ENCODE measurements at places on chromosomes 1 and 21.

DNA sequence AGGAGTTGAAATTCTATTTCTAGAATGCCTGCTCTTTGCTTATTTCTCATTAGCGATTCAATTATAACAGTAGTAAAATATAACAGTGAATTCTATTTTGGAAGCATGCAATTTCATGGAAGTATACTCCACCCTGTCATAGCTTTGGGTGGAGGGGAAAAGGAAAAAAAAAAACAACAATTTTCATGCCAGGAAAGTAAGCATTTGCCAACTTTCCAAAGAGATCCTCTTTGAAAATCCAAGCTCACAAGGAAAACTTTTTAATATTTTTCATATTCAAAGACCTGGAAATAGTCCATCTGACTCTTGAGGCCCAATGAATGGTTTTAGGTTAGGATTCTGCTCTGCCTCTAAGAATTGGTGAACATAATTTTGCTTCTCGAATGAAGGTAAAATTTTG, 134.5 kb downstream of the PTPN14 start:
- DNase-seq, result no peak

- no peak for DNase-seq
These were observed 1655.4 kb downstream of the BRINP3 start for GRCh38 chr1:188822248-188822647.

DNA sequence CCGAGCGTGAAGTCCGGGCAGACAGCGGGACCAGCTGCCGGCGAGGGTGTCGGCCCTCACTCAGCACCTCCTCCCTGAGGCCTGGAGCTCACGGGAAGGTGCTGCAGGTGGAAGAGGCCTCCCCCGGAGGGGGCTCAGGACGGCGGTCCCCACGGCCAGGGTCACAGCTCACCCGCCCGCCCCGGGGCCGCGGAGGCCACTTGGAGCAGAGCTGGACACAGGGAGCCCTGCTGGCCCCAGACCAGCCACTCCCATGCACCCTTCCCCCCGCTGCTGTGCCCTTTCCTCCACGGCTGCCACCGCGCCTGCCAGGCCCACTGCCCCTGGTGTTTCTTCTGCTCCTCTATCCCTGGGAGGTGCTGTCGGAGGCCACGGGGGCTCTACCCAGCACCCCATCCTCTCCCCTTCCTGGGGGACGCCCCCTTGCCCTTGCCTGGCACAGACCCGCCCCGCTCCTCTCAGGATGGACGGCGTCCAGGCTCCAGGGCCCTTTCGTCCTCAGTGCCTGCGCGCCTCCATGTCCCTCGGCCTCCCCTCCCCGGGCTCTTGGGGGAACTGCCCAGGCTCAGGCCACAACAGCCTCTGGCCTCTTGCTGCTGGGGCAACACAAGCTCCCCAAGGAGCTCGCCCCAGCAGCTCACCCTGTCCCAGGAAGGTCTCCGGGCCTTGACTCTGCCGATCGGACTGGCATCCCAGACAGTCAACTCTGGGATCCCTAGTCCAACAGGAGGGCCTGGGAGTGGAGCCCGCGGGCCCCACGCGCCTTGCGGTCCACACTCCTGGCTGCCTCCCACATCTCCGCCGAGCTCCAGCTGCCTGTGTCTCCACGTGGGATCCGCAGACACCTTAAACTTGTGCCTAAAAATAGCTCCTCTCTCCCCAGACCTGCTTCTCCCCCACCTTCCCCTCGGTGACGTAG, 4.1 kb downstream of the TMEM240 start:
- no peak for DNase-seq

DNA sequence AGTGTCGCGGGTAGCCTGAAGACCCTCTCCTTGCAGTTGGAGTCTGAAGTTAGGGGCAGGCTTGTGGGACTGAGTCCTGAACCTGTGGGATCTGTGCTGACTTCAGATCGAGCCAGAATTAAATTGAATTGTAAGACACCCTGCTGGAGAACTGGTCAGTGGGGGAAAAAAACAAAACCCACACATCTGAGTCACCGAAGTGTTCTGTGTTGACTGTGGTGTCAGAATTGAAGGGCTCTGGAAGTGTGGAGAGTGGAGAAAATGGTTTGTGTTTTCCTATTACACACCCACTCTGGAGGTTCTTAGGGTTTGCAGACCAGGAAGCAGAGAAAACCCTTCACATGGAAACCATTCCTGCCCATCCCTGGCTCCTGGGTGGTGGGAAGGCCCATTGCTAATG, 209.5 kb upstream of the GALNT2 start:
- no peak for DNase-seq

GRCh38 chr1:77857552-77857951, 30.9 kb upstream of the NEXN start:
- DNase-seq, result no peak

DNA sequence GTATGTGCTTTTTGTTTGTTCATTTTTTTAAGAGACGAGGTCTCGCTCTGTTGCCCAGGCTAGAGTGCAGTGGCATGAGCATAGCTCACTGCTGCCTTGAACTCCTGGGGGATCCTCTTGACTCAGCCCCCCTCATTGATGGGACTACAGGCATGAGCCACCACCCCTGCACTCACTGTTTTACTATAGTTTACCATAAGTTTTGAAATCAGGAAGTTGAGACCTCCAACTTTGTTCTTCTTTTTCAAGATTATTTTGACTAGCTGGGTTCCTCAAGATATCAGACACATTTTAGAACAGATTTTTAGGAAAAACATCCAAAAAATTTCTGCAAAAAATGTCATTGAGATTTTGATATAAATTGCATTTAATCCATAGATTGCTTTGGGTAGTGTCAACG, 120.4 kb upstream of the FGGY start:
- DNase-seq, result no peak

- no peak for DNase-seq
These were observed 12.4 kb upstream of the PODN start for GRCh38 chr1:53049574-53049967.

DNA sequence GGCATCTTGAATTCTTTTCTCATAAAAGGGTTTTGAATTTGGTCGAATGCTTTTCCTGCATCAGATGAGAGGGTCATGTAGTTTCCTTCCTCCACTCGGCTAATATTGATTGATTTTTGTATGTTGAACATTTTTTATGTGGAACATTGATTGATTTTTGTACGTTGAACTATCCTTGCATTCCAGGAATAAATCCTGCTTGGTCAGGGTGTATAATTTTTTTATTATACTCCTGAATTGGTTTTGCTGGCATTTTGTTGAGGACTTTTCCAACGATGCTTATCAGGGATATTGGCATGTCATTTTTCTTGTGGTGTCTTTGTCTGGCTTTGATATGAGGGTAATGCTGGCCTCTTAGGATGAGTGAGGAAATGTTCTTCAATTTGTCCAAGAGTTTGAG, 8.5 kb downstream of the TMEM240 start:
- no peak for DNase-seq

GRCh38 chr1:48735796-48736195, 40.9 kb downstream of the BEND5 start:
- no peak for DNase-seq

DNA sequence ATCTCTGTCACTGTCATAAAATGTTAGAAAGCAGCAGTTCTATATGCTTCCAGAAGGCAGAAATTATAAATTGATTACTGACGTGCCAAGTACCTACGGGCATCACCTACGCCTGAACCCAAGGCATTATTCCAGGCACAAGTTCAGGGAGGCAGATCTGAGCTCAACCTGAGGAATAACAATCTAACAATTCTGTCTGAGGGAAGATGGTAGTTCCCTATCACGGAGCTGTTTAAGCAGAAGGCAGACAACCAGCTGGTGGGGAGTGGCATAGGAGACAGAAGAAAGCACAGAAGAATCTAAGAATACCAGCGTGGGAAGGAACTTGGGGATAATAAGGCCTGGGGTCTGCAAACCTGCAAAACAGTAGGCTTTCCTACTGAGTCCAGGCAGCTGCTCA, 40.4 kb downstream of the SLC9A1 start:
- DNase-seq, result no peak

GRCh38 chr1:176205332-176205914, 1.7 kb downstream of the COP1 start:
- no peak for DNase-seq

DNA sequence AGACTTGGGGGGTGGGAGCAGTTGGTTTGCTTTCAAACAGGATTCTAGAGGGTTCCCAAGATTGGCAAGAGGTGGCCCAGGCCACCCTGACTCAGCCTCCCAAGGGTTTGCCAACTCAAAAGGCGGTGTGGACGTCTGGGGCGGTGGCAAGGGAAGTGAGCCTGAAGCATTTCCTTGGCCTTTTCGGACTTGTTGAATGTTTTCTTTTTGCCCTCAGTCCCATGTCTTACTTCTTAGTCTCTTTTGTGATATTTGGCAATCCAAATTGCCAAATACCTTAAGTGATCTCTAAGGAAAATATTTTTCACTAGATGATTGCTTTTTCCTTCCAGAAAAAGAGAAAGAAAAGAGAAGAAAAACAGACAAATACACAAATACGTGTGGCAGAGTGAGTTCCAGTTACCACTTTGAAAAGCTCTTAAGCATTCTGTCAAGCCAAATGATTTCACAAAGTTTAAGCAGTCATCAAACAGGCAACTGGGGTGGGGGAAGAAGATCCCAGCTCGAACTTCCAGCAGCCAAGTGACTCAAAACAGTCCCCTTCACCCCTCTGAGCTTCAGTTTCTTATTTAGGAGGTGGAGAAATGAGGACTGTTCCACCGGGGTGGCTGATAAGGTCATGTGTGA, 374.6 kb upstream of the USP24 start:
- DNase-seq, result no peak

DNA sequence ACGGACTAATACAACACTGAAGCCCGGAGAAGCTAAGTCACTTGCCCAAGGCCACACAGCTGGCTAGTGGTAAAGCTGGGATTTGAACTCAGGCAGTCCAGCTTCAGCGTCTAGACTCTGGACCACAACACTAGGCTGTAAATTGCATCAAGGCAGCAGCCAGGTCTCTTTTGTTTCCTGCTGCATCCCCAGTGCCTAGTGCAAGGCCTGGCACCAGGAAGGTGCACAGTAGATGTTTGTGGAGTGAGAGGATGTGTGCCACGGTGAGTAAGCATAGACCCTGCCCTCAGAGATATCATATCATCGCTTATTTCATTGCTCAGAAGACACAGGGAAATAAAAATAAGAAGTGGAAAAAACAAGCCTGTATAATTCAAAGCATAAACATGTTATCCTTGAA, 40.9 kb downstream of the IGSF21 start:
- no peak for DNase-seq

- DNase-seq, result no peak
These were observed 8.3 kb downstream of the NFIA start for GRCh38 chr1:61090546-61091202.

DNA sequence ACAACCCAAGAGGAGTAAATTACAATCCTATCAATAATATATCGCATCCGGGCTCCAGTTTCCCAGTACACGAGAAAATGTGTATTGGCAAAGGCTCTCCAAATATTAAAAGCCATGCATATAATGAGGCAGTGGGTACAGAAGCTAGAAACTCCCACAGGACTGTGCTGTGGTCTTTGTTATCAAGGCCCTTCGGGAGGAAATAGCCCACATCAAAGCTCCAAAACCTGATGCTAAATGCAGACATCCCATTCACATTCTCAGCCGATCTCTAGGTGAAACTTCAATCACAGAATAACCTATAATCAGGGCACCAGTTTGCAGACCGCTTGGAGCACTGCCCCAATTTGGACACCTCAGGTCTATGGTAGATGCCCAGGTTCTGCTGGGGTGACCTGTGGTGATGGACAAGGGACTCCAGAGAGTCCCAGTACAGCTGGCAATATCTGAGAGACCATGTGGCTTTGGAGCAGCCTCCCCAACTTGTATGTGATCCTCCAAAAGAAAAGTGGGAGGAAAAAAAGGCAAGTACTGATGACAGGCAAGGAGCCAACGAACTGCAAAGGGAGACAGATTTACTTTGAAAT, 148.8 kb upstream of the CAMK1G start:
- no peak for DNase-seq

DNA sequence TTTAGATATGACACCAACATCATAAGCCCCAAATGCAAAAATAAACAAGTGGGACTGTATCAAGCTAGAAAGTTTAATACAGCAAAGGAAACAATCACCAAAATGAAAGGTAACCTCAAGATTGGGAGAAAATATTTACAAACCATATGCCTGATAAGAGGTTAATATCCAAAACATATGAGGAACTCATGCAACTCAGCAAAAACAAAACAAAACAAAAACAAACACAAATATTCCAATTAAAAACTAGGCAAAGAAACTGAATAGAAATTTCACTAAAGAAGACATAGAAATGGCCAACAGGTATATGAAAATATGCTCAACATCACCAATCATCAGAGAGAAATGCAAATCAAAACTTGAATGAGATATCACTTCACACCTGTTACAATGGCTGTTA, 116.5 kb upstream of the ATP1B1 start:
- DNase-seq, result no peak

DNA sequence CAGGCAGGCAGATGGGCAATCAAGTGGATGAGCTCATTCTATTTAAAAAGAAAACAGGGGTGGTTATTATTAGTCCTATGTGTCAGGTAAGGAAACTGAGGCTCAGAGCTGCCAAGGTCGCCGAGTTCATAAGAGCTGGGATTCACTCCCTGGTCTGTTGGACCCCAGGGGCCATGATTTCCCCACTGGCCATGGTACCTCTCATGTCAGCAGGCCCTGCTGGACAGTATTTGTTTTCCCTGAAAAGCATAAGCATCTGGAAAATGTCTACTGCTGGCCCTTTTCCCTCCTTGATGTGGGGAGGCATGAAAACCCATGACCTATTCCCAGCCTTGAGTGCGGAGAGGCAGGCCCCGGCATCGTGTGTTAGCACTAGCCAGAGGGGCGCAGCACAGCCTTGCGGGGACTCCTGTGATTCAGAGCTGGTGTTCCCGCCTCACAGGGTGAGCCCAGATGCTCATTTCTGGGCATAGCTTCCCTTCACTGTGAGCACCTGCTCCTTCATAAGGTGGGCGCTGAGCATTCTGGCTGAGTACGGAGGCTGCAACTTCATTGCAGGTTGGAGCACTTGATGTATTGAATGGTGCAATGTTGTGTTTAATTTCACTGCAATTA, 617.5 kb downstream of the PTPRU start:
- DNase-seq, result no peak

DNA sequence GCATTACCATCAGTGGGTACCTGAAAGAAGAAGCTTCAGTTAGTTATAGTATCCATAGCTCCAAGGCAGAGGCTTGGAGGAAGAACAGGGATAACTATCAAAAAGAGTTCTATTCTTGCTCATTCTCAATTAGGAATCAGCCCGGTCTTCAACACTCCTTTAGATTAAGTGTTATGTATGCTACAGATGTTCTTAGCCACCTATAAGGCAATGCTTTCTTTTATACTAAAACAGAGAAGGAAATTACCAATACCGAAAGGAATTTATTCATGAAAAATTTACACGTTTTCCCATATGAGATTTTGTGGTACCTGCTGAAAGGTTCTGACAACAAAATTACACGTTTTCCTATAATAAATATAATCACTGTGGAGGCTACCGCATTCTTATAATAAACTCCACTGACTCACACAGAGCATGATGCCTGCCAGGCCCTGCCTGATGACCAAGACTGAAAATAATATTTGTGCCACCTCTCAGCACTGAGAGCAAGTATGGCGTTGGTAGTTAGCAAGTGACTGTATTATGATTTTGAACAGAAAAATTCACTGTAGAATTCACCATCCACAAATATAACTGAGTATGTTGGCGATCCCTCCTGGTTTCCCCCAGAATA, 58.3 kb downstream of the APP start:
- no peak for DNase-seq

All from large intestine (tissue), 12 donors.